NCI-H2227 treated with DMSO at 0.1 percent for 48 hours (cell line): ENCODE measurements at places on chromosomes 2 and 18.

DNA sequence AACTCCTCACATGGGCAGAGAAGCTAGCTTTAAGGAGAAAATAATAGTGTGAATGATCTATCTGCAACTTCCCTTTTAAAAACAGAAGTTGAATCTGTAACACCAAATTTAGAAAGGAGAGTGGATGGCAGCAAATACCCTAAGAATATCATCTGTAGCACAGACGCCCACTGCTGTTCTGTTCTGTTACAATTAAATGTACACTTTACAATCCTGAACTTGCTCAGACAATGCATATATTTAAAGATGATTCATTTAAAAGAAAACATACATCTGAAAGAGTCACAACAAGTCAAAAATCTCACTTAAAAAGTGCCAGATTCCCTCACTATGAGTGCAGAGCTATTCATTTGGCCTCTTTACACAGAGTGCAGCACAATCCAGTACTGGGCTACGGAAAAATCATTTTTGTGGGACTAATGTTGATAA, 8.0 kb upstream of the SERTAD2 start:
- no peak for DNase-seq

- DNase-seq, result no peak
Observed at GRCh38 chr2:205996161-205996560, 89.8 kb downstream of the INO80D start.

- DNase-seq, result peak; percentile 62
Observed at GRCh38 chr2:201182650-201183364, at the start of gene CASP10. CASP10 (plus strand) TSS chr2:201183141; CDS start chr2:201185778, 2,637 bp downstream.

DNA sequence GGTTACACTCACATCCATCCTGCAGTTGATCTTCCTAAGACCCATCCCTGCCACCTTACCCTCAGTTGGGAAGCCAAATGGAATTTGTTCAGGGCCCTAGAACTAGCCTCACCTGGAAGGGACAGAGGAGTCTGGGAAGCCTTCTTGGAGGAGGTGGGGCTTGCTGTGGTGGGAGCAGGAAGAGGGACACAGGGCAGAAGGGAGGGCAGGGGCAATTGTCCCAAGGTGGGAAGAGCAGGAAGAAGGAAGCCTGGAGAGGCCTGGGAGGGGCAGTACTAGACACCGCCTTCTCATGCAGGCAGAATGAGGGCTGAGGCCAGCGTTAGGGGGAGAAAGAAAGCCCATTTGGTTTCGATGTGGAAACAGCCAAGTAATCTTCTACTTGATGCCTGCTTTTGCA, 34.1 kb upstream of the ASPRV1 start:
- no peak for DNase-seq

- peak; percentile 21 for DNase-seq
Observed at GRCh38 chr2:112542984-112543661, 858 bp downstream of the POLR1B start.

DNA sequence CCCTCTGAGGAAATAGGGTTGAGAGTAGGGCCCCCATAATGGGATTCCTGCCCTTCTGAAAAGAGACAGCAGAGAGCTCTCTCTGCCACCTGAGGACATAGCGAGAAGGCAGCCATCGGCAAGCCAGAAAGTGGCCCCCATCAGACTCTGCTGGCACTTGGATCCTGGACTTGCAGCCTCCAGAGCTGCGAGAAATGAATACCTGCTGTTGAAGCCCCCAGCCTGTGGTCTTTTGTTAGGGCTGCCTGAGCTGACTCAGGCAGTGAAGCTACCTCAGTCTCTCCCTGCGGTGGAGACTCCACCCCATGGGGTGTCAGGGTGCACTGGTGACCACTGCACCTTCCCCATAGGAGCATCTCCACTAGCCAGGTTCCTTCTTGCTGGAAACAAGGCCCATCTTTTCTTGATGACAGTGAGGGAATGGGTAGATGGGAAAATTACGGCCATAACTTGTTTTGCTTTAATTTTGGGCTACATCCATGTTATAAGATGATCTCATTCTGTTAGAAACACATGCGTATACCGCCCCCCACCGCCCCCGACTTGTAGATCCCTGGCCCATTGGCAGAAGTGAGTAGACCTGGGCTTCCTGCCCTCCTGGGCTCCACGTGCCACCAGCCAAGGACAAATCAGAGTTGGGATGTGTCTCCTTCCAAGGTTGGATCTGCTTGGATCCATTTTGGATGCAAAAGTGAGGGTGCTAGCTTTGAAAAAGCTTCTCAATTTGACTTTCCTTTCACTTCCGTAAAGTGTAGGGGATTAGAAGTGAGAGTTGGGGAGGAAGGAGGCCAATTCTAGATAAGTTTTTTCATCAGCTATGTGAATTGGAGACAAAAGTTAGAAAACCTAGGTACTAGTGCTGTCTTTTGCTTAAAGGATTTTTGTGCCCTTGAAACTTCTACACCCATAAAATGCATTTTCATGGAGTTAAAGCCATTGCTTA, 42.9 kb downstream of the NCK2 start:
- no peak for DNase-seq

- DNase-seq, result no peak
Observed at GRCh38 chr2:28629910-28630309, 121.7 kb upstream of the PPP1CB start.

- DNase-seq, result no peak
Observed at GRCh38 chr2:42851186-42851585, 58.8 kb upstream of the HAAO start.

DNA sequence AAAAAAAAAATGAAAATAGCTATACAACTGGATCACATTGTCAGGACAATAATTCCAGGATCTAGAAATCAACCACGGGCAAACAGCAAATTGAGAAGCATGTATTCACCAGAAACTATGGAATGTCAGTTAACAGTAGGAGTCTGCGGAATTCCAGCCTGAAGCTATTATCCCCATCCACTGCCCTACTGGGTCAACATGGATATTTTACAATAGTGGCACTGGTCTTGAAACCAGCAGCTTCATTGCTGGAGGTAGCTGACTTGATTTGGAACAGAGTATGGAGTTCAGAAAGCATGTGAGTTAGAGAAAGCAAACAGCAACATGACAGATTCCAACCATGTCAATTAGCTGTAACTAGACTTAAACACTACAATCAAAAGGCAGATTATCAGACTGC, 55.7 kb upstream of the PDE1A start:
- no peak for DNase-seq

DNA sequence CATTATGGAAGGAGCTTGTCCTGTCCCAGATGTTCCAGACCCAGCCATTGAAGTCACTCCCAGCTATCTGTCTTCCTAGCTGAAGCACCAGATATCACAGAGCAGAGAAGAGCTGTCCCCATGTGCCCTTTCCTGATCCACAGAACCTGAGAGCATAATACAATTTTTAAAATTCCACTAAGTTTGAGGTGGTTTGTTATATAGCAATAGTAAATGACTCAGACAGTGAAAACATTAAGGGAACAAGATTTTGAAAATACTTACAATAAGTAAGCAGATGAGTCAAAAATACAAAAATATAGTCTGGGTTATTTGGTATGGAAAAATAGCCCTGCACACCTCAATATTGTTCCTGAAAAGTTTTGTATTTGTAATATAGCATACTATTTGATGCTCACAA, 85.8 kb upstream of the GLS start:
- no peak for DNase-seq

GRCh38 chr2:64114063-64114911, 29.9 kb downstream of the PELI1 start:
- DNase-seq, result no peak

- DNase-seq, result no peak
Observed at GRCh38 chr2:106197878-106198277, 3.8 kb upstream of the UXS1 start.

GRCh38 chr2:38224181-38224580, 148.2 kb upstream of the CYP1B1 start:
- no peak for DNase-seq

GRCh38 chr18:68714366-68714711, 569 bp downstream of the TMX3 start:
- DNase-seq, result no peak

GRCh38 chr2:226185616-226186211, 613.9 kb downstream of the IRS1 start:
- no peak for DNase-seq

GRCh38 chr2:145029873-145030272, 510.0 kb upstream of the ZEB2 start:
- no peak for DNase-seq

DNA sequence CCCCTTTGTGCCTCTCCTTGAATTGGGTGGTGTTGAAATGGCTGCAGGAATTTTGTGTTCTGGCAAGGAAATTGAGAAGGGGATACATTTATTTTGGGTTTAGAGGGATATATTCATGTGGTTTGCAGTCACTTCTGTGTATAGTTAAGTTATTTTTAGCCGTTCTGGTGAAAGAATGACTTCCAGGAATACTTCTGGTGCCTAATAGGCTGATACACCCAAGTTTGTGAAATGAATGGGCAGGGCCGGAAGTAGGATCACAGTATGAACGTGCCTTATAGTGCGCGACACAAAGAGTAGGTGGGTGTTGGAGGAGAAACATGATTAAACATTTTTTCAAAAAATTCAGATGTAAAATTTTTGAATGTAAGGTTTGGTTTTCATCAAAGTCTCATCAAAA, 168.6 kb upstream of the ATP5MC3 start:
- no peak for DNase-seq

DNA sequence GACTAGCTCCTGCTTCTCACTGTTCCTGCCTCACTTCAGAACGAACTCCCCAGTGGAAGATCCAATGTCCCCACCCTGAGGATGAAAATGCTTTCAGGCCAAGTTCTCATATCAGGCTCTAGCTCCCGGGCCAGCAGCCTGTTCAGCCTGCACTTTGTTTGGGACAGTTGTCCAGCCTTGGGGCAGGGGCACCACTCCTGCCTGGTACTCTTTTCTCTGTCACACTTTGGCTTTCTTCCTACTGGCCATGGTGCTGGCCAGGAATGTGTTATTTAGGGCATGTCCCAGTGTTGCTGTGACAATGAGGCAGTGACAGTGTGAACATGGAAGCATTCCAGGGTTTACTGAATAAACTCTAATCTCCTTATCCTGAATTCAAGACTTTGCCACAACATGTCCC, 154.1 kb downstream of the GALNT14 start:
- DNase-seq, result no peak

GRCh38 chr2:98771721-98772524, 41.0 kb upstream of the MGAT4A start:
- no peak for DNase-seq

DNA sequence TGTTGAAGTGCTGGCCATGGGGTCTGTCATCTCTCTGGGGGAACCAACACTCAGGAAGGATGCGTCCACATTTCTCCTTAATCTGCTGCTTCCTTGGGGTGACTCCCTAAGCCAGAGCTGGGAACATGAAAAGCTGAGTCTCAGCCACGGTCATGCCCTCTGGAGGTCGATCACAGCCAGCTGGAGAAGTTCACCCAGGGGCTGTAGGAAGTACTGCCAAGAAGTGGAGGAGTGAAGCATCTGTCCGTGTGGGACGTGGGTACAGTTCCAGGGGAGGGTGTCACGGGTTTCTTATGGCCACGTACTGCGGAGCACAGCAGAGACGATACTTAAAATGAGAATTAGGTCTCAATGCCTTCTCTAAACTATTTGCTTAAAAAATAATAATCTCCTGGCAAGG, 42.4 kb upstream of the IGFBP2 start:
- no peak for DNase-seq

DNA sequence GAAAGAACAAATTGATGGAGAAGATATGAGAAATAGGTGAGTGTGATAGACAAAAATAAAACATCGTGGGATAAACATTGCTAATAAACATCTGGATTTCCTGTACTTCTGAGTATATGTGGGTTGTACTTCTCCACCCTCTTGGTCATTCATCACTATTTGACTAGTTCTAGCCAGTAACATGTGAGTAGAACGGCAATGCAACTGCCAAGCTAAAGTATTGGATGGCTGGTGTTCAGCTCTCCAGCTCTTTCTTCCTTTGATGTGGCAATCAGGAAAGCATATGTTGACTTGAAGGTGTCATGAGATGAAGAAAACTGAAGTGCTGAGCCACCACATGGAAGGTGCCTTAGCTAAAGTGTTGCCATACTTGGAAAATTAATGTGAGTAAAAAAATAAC, 144.9 kb downstream of the SCG2 start:
- no peak for DNase-seq

DNA sequence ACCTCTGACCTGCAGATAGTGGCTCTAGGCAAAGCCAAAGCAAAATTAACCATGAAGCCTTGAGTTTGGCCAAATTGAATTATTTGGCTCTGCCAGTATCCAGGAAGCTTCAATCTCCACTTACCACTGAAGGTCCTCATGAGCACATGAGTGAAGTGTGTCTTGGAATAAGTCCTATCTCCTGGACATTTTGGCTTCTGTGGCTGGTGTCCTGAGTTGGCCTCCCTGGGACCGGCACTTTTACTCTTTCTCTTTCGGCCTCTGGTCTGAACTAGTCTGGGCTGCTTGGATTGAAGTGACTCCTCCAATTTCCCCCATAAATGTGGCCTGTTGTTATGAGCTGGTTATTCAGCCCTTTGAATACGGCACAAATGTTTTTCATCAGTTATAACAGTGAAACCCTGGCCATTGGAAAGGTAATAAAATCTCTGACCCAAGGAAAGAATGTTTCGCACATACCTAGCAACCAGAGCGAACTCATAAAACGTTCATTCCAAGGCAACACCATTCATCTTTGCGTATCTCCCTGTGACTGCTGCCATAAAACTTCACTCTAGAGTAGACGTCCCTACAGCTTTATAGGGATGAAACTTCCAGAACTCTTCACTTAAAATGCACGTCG, 216.4 kb downstream of the LPIN1 start:
- DNase-seq, result no peak

DNA sequence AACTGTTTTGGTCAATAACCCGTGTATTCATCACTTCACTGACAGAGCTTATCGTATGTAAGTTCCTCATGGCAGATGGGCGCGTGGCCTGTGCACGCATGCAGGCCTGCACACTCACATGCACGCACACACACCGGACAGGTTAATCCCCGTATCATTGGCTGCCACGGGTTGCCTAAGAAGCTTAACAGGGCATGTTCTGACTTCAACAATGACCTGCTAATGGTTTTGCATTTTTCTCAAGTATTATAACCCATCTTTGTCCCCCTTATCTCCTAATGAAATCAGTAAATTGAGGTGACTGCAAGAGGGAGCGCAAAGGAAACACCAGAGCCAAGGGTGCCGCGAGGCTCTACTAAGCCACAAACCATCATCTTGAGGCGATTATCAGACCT, 399.0 kb upstream of the ID2 start:
- DNase-seq, result no peak

DNA sequence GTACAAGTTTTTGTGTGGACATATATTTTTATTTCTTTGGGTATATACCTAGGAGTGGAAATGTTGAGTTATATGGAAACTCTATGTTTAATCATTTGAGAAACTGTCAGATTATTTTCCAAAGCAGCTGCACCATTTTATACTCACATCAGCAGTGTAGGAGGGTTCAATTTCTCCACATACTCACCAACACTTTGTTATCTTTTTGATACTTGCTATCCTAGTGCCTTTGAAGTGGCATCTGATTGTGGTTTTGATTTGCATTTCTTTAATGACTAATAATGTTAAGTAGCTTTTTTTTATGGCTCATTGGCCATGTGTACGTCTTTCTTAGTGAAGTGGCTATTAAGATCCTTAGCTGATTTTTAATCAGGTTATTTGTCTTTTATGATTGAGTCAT, 64.7 kb upstream of the SLC8A1 start:
- DNase-seq, result no peak
